ENCODE measurements at places on chromosomes 12 and 14.
A peak's percentile ranks its signal among the peaks of the same experiment; 100 is the strongest.

DNA sequence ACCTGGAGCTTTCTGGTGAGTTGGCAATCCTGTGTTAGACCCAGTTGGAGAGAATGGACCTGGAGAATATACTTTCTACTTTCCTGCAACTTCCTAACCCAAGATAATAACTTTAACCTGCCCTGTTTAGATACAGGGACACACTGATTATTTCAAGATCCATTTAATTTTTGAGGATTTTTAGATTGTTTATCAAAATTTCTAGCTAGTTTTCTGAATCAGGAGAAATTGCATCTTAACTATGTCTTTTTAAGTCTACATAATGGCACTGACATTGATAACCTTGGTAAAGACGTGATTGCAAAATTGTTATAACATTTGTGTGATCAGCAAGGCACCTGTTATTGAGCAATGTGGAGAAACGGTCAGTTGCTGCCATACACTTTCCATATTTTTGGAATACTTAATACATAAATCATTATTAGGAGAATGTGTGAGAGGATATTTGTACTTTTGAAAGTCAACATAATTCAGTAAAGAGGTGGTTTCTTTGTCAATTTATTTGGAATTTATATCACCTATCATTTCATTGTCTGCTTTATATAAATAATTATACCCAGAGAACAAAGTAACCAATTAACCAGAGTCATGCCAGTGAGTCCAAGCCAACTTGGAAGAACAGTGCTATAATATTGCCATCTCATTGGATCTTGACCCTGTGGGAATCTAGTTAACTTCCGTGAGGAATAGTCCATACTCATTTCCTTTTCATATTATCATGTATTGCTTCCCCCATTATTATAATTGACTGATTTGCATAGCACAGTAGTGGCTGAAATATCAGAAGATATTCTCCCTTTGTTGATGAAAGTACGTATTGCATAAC is 28.4 kb downstream of the NFYB start:
- DNase-seq: no peak

- DNase-seq: peak; percentile 8
Measured at GRCh38 chr12:87092421-87092820, 836.2 kb upstream of the MGAT4C start.

DNA sequence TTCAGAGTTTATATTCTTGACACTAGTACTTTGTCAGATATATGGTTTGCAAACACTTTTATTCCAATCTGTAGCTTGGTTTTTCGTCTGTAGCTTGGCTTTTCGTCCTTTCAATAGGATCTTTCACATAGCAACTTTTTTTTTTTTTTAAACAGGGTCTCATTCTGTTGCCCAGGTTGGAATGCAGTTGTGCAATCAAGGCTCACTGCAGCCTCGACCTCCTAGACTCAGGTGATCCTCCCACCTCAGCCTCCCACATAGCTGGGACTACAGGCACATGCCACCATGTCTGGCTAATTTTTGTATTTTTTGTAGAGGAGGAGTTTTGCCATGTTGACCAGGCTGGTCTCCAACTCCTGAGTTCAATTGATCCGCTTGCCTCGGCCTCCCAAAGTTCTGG is 460.4 kb upstream of the SOX5 start:
- DNase-seq: no peak

DNA sequence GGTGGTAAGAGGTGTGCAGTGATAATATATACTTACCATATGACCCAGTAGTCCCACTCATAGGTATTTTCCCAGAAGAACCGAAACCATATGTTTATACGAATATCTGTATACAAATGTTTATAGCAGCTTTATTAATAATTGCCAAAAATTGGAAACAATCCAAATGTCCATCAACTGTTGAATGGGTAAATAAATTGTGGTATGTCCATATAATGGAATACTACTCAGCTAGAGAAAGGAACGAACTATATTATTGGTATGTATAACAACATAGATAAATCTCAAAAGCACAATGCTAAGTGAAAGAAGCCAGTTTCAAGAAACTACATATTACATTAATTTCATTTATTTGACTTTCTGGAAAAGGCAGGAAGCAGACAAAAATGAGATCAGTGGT is 66.1 kb downstream of the TTLL5 start:
- DNase-seq: no peak

DNA sequence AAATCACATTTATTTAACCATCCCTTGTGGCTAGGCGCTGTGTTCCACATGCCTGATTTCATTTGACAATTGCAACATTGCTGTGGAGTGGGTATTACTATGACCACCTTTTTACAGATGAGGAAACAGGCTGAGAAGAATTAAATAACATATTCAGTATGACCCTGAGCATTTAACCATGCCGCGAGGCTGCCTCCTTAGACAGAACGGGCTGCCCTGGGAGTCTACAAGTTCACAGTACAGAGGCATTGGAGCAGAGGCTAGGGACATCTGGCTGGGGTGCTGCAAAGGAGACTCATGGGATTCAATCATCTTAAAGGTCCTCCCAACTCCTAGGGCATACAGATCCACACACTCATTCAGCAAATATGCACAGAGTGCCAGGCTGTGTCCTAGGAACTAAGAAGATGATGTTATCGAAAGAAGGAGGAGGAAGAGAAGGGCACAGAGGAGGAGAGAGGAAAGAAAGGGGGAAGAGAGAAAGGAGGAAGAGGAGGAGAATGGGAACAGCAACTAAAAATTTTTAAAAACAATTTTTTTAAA is 164.7 kb upstream of the CCND2 start:
- DNase-seq: no peak

- no peak for DNase-seq
Measured at GRCh38 chr14:67952786-67953185, 133.2 kb downstream of the RAD51B start.

- peak; percentile 40 for DNase-seq
Measured at GRCh38 chr12:1184402-1184801, 193.4 kb downstream of the ERC1 start.

DNA sequence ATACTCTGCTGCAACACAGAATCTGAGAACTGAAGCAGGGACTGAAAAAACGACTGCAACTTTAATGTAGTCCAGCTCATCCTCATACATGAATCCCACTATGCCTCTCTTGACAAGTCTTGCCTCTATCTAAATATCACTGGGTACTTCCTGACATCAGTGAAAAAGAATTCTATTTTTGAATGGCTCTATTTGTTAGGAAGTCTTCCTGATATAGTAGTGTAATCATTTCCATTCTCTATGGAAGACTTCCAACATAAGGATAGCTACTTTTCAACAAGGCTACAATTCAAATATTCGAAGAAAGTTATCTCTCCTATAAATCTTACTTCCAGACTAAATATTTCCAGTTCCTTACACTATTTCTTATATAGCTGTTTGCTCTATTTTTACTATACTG is 167.5 kb downstream of the MDGA2 start:
- no peak for DNase-seq

GRCh38 chr14:23053426-23053825 is 3.9 kb downstream of the CDH24 start:
- no peak for DNase-seq

DNA sequence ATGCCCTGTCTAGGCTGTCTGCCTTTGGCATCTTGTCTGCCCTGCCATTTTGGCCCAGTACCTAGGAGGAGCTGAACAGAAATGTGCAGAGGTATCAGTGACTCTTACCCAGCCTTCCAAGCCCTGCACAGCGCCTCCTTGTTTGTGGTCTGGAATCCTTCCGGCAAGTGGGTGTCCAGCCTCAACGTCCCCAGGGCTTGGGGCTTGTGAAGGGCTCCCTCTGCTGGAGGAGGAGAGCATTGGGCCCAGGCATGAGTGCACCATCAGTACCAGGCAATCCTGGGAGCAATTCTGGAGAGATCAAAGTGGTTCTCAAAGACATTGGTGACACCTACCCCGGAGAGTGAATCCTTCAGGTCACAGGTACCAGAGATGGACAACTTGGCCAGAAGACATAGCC is 2.4 kb upstream of the TCL1B start:
- DNase-seq: no peak

DNA sequence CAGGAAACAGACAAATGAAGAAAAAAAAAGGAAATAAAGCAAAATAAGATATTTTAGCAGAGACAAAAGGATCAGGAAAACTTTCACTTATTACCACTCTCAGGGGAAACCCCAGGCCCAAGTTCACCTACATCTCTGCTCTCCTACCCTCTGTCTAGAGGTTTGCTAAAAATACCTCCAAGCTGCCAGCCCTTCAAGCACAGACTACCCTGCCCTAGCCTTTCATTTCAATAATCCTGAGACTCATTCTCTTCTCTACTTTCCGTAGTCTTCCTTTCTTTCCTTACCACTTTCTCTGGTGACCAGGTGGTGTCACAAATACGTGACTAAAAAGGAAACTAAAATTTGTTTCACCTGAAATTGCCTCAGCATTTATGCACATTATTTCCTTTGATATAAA is 33.8 kb downstream of the RPAP3 start:
- DNase-seq: no peak

- DNase-seq: no peak
Measured at GRCh38 chr12:99959549-99960170, 25.1 kb downstream of the ANKS1B start.

GRCh38 chr12:116200812-116201211 is 76.7 kb downstream of the MED13L start:
- no peak for DNase-seq

GRCh38 chr12:49346659-49347310 is at the start of gene DNAJC22:
Gene DNAJC22 (plus strand): TSS chr12:49346888. CDS start chr12:49348873, 1,985 bp downstream.
- no peak for DNase-seq

DNA sequence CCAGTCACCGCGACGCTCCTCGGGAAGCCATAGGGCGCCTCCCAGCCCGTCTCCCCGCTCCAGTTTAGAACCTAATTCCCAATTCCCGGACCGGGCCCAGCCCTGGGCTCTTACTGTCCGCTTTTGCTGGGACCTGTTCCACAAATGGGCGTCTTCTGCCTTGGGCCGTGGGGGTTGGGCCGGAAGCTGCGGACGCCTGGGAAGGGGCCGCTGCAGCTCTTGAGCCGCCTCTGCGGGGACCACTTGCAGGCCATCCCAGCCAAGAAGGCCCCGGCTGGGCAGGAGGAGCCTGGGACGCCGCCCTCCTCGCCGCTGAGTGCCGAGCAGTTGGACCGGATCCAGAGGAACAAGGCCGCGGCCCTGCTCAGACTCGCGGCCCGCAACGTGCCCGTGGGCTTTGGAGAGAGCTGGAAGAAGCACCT is 797 bp downstream of the UNG start:
- DNase-seq: no peak

GRCh38 chr12:120115692-120116440 is 687 bp downstream of the RAB35 start:
- DNase-seq: no peak

Measured in pulmonary artery endothelial cell (primary cell).